ENCODE measurements at places on chromosomes 7 and 10. TPM values are rescaled to one million over a fixed set of nuclear protein-coding genes. Genes with fewer than 3 reads are reported as not detected.

SORCS1 gene
- 66.1 TPM for total RNA-seq

CCL24 gene
- total RNA-seq, result not detected

ABCC2 gene
- total RNA-seq, result 3.4 TPM

LRRC17 gene
- 46.9 TPM for total RNA-seq

SUPV3L1 gene
- 38.6 TPM for total RNA-seq

DRGX gene
- total RNA-seq, result 1.3 TPM

PRF1 gene
- 0.71 TPM for total RNA-seq

PTN gene
- 162 TPM for total RNA-seq

LRIT2 gene
- 4.0 TPM for total RNA-seq

FRMD4A gene
- 103 TPM for total RNA-seq

PRLHR gene
- total RNA-seq, result not detected

ADAM12 gene
- 29.9 TPM for total RNA-seq

SLC18A2 gene
- 7.0 TPM for total RNA-seq

SAP25 gene
- total RNA-seq, result not detected

HTR5A gene
- total RNA-seq, result 0.22 TPM

MYL7 gene
- not detected for total RNA-seq

LIPM gene
- total RNA-seq, result not detected

TBX20 gene
- total RNA-seq, result 4.6 TPM

NOM1 gene
- 37.8 TPM for total RNA-seq

MOGAT3 gene
- not detected for total RNA-seq

MSMB gene
- not detected for total RNA-seq

SYNPO2L gene
- 2.5 TPM for total RNA-seq

VPS26A gene
- total RNA-seq, result 58.4 TPM

SYCE1 gene
- not detected for total RNA-seq

DLX5 gene
- total RNA-seq, result not detected

PIP gene
- total RNA-seq, result not detected
